ENCODE measurements at places on chromosomes 6 and 20.

DNA sequence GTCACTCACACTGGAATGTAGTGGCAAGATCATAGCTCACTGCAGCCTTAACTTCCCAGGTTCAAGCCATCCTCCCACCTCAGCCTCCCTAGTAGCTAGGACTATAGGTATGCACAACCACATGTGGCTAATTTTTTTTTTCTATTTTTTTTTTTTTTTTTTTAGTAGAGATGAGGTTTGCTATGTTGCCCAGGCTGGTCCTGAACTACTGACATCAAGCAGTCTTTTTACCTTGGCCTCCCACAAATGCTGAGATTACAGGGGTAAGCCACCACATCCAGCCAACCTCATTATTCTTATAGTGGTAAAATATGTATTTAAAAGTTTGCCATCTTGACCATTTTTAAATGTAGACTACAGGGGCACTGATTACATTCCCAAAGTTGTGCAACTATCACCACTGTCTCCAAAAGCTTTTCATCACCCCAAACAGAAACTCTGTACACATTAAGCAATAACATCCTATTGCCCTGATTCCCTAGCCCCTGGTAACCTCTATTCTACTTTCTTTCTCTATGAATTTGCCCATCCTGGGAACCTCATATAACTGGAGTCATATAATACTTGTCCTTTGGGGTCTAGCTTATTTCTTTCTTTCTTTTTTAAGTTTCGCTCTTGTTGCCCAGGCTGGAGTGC, 268.0 kb upstream of the JARID2 start:
- DNase-seq: no peak

DNA sequence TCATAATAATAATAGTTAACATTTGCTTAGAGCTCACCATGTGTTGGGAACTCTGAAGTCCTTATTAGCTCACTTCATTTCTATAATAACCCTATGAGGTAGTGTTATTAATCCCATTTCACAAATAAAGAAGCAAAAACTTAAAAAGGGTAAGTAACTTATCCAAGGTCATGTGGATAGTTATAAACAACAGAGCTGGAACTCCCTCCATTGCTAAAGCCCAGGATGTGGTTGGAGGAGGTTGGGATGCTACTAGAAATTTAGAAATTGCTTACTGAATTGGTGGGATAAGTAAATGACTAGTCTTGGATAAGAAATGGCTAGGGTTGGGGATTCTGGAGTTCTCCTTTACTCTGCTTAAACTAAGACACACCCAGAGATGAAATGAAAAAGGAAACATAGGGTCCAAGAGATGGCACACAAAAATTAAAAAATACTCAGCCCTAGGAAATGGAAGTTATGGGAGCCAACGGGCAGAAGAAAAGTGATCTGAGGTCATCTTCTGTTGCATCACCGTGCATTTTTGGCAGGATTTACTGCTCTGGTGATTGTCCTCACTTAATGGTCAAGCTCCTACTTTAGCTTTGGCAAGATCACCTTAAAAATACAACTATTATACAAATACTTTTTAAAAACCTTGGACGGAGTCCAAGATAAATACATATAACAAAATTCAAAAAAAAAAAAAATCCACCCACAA, 7.7 kb upstream of the CLIC5 start:
- DNase-seq: no peak

DNA sequence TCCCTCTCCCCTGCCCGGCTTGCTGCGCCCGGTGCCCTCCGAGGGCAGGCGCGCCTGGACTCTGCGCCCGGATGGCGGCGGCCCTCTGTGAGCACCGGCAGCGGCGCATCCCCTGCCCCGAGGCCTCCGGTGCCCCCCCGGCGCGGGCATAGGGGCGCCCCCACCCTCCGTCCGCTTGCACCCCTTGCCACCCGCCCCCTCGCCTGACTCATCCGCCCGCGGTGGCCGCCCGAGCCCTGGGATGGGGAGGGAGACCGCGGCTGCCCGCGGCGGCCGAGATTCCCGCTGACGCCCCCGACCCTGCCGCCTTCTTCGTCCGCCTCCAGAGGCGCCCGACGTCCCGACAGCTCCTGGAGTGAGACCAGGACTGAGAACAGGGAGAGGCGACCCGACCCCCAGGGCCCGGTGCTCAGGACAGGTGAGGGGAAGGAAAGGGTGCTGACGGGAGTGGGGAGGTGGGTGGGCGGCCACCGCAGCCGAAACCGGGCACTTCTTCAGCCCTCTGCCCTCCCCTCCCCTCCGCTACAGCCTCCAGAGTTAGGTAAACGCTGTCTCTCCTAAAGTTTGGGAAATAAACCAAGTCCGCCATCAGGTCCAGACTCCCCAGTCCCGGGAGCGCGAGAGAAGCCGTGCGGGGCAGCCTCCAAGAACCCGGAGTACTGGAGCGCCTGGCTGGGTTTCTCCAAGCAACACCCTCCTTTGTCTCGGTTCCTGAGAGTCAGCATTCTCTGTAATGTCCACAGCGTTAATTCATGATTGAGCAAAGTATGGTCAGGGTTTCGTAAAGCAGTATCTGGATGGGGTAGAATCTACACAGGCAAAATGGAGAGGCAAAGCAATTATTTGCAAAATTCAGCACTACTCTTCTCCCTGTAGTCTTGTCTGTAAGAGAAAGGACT, 539 bp downstream of the TMEM200A start:
- no peak for DNase-seq

DNA sequence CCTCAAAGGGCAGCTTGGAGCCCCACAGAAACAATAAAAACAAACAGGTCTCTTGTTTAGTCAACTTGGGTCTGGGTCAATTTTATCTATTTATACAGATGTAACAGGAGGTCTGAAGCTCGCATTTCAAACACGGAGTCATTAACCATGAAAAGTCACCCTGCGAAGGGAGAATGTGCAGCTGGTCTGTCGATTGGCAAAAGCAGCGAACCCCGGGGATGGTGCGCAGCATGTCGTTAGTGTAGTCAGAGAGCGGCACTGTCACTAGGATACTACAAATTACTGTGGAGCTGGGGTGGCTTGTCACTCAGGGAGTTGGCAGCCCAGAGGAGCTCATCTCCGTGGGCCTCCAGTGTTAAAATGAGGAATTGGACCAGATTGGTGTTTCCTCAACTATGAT, 190.4 kb upstream of the ARG1 start:
- DNase-seq: no peak

- no peak for DNase-seq
Observed at GRCh38 chr6:134281388-134281787, 36.5 kb downstream of the SGK1 start.

- no peak for DNase-seq
Observed at GRCh38 chr20:41872930-41873329, 254.8 kb upstream of the CHD6 start.

- DNase-seq: no peak
Observed at GRCh38 chr20:48635361-48635760, 192.4 kb downstream of the PREX1 start.

DNA sequence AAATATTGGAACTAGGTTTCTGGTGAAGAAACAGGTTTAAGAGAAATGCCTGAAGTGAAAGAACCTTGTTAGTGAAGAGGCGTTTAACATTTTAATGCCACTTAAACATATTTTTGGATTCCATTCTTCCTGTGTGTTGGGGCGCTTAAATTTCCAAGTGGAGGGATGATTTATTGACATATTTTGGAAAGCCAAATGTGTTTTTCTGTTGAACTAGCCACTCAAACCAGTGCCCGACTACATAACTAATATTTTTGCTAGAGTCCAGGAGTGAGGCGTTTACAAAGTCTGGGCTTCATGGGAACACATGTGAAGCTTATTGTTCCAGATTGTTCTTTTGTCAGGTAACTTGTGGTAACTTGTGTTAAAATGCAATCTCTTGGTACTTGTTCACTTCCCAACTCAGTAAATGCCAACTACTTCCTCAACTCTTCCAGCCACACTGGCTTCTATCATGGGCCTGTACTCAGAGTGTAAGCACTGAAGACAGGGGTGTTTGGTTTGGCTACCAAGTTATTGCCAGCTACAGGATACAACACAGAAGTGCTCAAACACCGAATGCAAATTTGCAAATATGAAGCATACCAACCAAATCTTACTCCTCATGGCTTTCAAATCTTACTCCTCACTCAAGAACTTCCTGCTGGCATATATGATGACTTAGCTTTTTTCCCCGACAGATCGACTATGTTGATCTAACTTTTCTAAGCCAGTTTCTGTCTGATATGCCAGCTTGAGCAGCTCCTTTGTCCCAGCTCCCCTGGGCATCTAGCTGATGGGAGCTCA, 2.0 kb upstream of the ZNFX1 start:
- no peak for DNase-seq
